Activated CD4-positive, alpha-beta memory T cell treated with anti-CD3 and anti-CD28 coated beads, Interleukin-2, amount 10 ng/mL, durations not matched to agents 7 days and 5 days (primary cell): ENCODE measurements at places on chromosomes 5 and 9.
A peak's percentile ranks its signal among the peaks of the same experiment; 100 is the strongest.

GRCh38 chr5:95380103-95380628, 11.0 kb upstream of the FAM81B start:
- H3K27ac ChIP-seq = no peak overlapping the region
- no peaks in the 10 kb centered on the region for H3K36me3 ChIP-seq
- DNase-seq = no peak
- no peak overlapping the region for H3K4me3 ChIP-seq
- peaks cover 5% of the 10 kb centered on the region for H3K4me1 ChIP-seq
- no peaks in the 10 kb centered on the region for H3K27me3 ChIP-seq

- H3K4me3 ChIP-seq = no peak overlapping the region
- peaks cover 64% of the 10 kb centered on the region for H3K36me3 ChIP-seq
- no peak overlapping the region for H3K27ac ChIP-seq
- DNase-seq = no peak
- H3K4me1 ChIP-seq = peaks cover 57% of the 10 kb centered on the region
Measured at GRCh38 chr5:140248414-140248813, 54.5 kb downstream of the PFDN1 start.

DNA sequence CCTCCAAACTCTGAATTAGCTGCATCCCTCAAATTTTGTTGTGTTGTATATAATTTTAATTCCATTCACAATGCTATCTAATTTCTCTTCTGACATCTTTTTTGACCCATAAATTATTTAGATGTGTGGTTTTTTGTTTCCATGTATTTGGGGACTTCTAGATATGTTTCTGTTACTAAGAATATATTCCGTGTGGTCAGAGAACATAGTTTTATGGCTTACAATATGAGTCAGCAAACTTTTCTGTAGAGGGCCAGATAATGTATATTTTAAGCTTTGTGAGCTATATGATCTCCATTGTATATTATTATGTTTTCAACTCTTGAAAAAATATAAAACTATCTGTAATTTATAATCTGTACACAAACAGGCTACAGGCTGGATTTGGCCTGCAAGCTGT, 33.4 kb downstream of the MVB12B start:
- peaks cover 6% of the 10 kb centered on the region for H3K4me1 ChIP-seq
- DNase-seq = no peak
- peaks cover 17% of the 10 kb centered on the region for H3K36me3 ChIP-seq

- no peak overlapping the region for H3K4me3 ChIP-seq
- no peak for DNase-seq
- peaks cover 3% of the 10 kb centered on the region for H3K36me3 ChIP-seq
- no peak overlapping the region for H3K27ac ChIP-seq
Measured at GRCh38 chr5:81397176-81397575, 3.2 kb upstream of the ACOT12 start.

DNA sequence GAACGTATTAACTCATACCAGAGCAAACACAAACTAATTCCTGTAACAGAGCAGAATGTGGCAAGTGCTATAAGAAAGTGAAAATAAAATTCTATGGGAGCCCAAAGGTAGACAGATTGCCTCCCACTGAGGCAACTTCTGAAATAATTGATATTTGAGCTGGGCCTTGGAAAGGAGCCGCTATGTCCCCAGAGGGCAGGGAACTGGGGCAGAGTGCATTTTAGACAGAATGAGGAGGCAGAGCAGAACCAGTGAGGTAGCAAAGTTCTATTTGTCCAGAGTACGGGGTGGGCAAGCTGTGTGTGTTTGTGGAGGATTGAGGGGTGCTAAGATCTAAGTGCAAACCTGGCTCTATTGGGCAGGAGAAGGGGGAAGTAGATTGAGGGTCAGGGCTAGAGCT, 19.8 kb downstream of the CDO1 start:
- H3K4me3 ChIP-seq = no peak overlapping the region
- peaks cover 19% of the 10 kb centered on the region for H3K27me3 ChIP-seq
- no peaks in the 10 kb centered on the region for H3K36me3 ChIP-seq
- DNase-seq = no peak
- no peak overlapping the region for H3K27ac ChIP-seq

- DNase-seq = peak; percentile 22
- peaks cover 6% of the 10 kb centered on the region for H3K4me1 ChIP-seq
- no peaks in the 10 kb centered on the region for H3K36me3 ChIP-seq
- H3K27ac ChIP-seq = no peak overlapping the region
- H3K27me3 ChIP-seq = peaks cover 54% of the 10 kb centered on the region
Measured at GRCh38 chr5:175873088-175873454, 1.7 kb downstream of the CPLX2 start.

DNA sequence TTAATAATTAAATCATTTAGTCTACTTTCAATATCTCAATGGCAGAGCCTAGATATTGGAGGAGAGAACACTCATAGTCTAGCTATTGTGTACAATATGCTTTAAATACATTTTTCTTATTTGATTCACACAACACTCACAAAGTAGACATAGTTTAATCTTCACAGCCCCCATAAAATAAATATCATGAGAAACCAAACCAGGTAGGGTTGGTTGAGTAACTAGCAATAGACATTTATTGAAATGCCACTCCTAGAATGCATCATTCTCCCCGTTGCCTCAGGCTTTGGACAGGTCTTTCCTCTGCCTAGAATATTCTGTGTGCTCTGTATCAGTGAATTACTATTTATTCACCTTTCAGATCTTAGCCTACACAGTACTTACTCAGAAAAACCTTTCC, 141.9 kb downstream of the CEMIP2 start:
- H3K4me3 ChIP-seq = no peak overlapping the region
- H3K4me1 ChIP-seq = peaks cover 37% of the 10 kb centered on the region
- DNase-seq = no peak
- H3K27me3 ChIP-seq = peaks cover 13% of the 10 kb centered on the region

DNA sequence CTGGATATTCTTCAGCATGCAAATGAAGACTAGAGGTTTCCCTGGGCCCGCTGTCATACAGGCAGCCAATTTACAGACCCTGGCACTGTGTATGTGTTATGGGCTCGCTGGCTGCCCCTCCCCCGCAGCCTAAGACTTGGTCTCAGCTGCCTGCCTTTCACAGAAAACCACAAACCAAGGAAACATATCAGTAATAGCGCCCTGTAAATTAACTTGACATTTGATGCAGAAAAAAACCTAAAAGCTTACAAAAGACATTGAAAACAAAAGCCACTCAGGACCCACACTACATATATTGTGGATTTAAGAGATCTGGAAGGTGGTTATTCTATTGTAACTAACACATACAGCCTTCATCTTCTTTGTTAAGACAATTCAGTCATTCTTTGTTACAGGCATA, 287.0 kb upstream of the TMEM161B start:
- no peak for DNase-seq
- H3K27me3 ChIP-seq = no peaks in the 10 kb centered on the region
- no peak overlapping the region for H3K4me3 ChIP-seq
- H3K4me1 ChIP-seq = no peaks in the 10 kb centered on the region

DNA sequence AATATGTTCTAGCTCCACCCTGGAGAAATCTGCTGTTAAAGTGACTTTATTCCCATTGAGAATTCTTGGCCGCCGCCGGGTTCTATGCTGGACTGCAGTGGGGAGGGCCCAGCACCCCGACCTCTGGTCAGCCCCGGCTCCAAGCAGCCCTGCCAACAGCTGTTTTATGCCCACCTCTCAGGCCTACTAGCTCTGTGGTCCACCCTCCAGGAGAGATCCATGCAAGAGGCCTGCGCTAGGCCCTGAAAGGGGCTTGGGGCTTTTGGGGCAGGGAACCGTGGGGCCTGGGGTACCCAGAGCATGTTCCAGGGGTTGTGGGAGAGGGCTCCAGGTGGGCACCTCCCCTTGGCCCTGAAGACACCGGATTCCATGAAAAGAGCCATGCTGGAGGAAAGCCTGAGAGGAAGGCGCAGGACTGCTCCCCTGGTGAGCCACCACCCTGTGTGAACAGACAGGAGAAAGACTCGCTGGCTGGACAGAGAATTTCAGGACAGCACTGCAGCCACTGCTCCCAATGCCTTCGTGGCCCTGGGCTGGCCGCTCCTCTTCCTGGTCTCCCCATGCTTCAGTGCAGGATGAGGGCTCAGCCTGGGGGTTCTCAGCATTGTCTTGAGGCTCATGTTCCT, 44.6 kb upstream of the RUFY1 start:
- H3K4me1 ChIP-seq = peaks cover 7% of the 10 kb centered on the region
- no peaks in the 10 kb centered on the region for H3K27me3 ChIP-seq
- no peak for DNase-seq
- no peak overlapping the region for H3K27ac ChIP-seq
- H3K36me3 ChIP-seq = no peaks in the 10 kb centered on the region

DNA sequence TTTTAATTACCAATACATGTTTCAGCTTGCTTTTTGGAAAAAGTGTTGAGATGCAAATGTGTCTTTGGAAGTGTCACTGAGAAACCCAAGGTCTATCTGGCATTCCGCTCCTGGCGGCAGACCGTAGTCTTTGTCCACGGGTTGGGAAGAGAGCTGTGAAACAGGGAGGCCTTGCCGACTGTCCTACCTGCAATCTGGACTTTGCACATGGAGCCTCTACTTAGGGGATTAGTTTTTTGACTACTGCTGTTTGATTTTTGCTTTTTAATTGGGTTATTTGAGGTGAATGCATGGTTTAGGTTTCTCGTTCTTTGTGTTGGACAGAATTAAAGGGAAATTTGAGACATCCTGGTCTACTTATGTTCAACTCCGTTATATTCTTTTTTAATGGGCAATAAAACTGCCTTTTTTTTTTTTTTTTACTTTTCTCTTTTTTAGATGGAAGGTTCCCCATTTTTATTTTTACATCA, 25.7 kb downstream of the TRIO start:
- peaks cover 12% of the 10 kb centered on the region for H3K27me3 ChIP-seq
- no peaks in the 10 kb centered on the region for H3K36me3 ChIP-seq
- H3K4me3 ChIP-seq = no peak overlapping the region
- no peak for DNase-seq

- H3K27ac ChIP-seq = no peak overlapping the region
- peaks cover 7% of the 10 kb centered on the region for H3K27me3 ChIP-seq
- H3K36me3 ChIP-seq = no peaks in the 10 kb centered on the region
- H3K4me3 ChIP-seq = no peak overlapping the region
Measured at GRCh38 chr5:141778206-141778605, 96.2 kb upstream of the ARAP3 start.

DNA sequence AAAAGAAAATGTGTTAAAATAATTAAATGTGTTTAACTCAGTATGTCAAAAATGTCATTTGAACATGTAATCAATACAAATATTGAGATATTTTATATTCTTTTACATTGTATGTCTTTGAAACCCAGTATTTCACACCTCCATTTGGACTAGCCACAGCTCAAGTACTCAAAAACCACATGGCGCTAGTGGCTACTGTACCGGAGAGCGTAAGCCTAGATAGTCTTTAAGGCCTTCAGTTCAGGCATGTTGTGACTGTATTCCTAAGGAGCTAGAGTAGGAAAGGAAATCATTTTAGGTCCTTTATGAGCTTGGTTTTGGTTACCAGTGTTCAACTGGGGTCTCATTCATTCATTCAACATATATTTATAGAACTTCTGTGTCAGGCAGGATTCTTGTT, 12.8 kb downstream of the FBXW2 start:
- H3K27me3 ChIP-seq = no peaks in the 10 kb centered on the region
- H3K4me1 ChIP-seq = peaks cover 21% of the 10 kb centered on the region
- H3K27ac ChIP-seq = no peak overlapping the region
- no peak overlapping the region for H3K4me3 ChIP-seq
- no peak for DNase-seq
- H3K36me3 ChIP-seq = peaks cover 68% of the 10 kb centered on the region

- no peak overlapping the region for H3K4me3 ChIP-seq
- no peak overlapping the region for H3K27ac ChIP-seq
- peaks cover 24% of the 10 kb centered on the region for H3K27me3 ChIP-seq
- no peaks in the 10 kb centered on the region for H3K4me1 ChIP-seq
Measured at GRCh38 chr5:130601-131131, 38.7 kb downstream of the PLEKHG4B start.

DNA sequence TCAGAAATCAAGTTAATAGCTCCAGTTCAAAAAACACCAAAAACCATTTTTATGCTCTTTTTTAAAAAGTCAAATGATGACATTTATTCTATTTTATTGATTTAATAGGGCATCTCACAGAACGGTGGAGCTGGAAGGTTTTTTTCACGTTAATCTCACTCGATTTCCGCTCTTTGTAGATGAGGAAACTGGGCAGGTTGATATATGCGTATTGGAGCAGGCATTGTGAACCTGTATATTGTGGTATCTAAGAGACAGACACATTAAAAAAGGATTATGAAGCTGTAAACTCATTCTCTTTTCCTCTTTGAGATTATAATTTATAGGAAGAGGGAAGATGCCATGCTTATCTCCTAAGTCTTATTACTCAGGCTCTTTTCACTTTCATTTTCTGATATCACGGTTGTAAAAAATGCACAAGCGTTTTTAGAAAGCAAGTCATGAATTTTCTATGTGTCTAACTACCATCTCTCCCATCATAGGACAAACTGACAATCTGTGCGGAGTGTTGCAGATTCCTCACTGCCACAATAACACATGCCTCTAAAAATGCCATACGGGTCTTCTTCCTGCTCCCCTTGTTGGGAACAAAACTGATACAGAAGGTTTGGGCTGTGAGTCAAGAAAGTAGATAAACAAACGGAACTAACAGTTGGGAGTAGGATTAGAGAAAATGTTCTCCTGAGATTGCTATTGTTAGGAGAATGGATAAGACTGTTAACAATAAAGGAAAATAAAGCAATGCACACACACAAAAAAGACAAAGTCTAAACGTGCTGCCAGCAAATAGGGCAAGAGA, 1997.7 kb downstream of the MAT2B start:
- no peak overlapping the region for H3K27ac ChIP-seq
- H3K27me3 ChIP-seq = no peaks in the 10 kb centered on the region
- no peaks in the 10 kb centered on the region for H3K4me1 ChIP-seq

DNA sequence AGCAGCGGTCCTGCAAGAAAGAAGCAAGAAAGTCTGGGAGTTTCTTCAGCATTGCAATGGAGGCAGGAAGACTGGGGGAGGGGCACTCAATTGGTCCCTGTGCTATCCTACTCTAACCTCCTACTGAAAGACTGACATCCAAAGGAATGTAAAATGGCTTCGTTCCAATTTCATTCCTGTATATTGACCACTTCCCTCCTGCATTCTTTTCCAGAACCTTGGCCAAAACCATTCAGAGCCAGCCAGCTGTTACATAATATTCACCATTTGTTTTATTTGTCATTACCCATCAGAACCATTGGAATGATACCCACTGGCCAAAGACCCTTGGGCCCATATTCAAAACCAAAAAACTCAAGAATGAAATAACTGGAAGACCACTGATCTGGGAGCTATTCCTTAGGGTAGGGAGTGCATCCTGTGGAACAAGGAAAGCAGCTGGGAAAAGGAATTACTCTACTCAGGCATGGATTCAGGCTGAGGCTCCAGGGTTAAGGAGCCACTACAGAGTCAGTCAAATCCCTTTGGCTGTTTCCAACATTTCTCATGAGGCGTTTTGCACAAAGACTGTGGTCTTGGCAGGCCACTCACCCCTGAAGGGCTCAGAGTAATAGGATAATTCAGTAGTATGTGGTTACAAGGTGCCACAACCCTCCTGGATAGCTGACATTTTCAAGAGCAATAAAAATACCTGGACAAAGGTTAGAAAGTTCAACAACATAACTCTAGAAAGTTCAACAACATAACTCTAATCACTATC, 148.7 kb upstream of the SLC1A3 start:
- no peak overlapping the region for H3K27ac ChIP-seq
- H3K4me1 ChIP-seq = no peaks in the 10 kb centered on the region
- H3K27me3 ChIP-seq = peaks cover 6% of the 10 kb centered on the region
- DNase-seq = no peak

- no peaks in the 10 kb centered on the region for H3K36me3 ChIP-seq
- no peaks in the 10 kb centered on the region for H3K27me3 ChIP-seq
- DNase-seq = no peak
- no peaks in the 10 kb centered on the region for H3K4me1 ChIP-seq
Measured at GRCh38 chr5:101663543-101663942, 632.5 kb downstream of the SLCO4C1 start.
